ENCODE measurements at places on chromosomes 7 and 10.

- no peak for DNase-seq
These were observed 59.8 kb upstream of the GDF10 start for GRCh38 chr10:47240173-47240572.

DNA sequence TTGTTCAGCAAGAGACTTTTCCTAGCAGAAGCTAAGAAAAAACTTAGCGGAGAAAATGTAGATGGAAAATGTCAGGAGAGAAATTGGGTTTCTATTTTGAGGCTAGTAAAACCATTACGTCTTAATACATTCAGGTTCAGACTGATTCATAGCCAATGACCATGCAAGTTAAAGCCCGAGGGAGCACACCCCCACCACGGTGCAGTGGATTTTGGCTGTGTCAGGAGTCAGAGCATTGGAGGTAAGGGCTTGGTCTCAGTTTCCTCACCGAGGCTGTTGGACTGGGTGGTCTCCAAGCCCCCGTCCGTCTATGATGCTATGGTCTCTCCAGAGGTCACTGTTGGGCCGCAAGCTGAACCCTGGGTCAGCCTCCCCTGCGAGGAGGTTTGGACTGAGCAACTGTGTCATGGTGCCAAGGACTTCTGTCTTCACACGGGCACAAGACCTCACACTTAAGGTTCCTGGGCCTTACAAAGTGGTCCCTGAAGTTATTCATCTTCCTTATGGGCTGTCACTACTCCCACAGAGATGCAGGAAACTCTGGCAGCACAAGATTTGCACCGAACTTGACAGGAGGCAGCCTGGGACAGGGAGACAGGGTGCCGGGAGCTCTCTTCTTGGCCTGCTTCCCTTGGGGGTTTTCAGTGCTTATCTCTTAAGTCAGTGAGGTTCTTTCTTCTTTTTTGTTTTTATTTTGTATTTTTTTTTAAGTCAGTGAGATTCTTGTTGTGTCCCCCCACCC is 186.8 kb downstream of the PHTF2 start:
- DNase-seq, result no peak

DNA sequence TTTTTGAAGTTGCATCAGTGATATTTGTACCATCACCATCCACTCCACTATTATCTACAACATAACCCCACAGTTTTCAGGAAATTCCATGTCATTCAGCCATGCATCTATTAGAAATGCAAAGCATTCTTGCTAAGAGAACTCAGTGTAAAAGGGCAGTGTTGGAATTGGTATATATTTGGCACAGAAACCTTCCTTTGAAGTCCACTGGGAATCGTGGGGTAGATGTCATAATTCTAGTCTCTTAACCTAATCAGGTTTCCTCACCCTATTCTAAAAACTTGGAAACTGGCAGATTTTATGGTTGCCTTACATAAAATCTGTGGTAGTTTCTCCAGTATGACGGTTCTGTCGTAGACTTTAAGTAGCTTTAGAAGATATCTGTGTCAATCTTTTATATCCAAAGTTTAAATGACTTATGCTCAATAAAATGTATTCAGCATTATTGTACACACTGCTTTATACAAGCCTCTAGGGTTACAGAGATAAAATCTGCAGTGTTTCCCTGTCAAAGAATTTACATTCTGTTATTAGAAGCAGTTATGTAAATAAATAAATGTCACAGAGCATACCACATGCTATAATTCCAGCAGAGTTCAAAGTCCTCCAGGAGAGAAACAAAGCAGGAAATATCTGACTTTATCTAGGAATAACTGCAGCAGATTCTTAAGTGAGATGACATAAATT is 704.4 kb upstream of the CELF2 start:
- DNase-seq, result no peak

- no peak for DNase-seq
These were observed 27.1 kb downstream of the LMTK2 start for GRCh38 chr7:98133621-98134303.

DNA sequence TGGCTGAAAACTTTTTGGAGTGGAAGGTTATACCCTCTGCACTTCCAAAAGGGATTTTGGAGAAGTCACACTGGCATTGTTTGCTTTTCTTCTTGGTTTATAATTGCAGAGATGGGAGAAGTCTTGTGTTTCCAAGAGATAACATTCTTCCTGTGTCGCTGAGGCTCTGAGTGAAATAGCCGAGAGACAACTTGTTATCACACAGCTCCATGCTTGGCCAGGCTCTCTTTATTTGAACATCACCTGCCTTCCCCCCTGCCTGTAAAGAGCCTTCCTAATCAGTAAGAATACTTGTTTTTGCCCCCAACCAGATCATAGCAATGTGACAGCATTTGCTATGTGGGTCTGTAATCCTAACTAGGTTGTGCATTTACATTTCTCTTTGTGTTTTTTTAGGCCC is 270.7 kb downstream of the GALNT17 start:
- no peak for DNase-seq

- no peak for DNase-seq
These were observed 252.2 kb upstream of the YAE1 start for GRCh38 chr7:39313974-39314373.

- no peak for DNase-seq
These were observed 38.0 kb downstream of the R3HCC1L start for GRCh38 chr10:98172495-98172894.

- DNase-seq, result no peak
These were observed 427.0 kb downstream of the PHTF2 start for GRCh38 chr7:78225534-78225933.

DNA sequence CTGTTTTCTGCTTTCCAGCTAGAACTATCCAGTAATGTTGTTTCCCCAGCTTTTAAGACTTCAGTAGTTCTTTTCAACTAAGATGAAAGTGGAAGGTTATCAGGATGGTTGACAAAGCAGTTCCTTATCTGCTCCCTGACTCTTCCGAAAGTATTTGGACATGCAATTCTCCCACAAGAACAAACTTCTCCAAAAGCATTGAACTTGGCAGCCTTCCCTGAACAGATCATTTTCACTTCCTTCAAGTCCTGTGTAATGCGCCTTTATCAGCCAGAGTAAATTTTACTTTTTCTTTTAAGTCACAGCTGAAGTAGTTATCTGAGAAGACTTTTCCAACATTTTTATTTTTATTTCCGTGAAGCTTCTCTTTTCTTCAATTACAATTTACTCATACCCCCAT is 39.7 kb downstream of the CDC14C start:
- no peak for DNase-seq

- DNase-seq, result no peak
These were observed 88.9 kb upstream of the GTF2I start for GRCh38 chr7:74568658-74569057.

- no peak for DNase-seq
These were observed 972 bp upstream of the CXCL12 start for GRCh38 chr10:44385696-44386441.

GRCh38 chr7:29588900-29589696 is 25.5 kb downstream of the PRR15 start:
- peak; percentile 29 for DNase-seq

GRCh38 chr7:151178236-151178635 is 8.8 kb downstream of the ASB10 start:
- no peak for DNase-seq

GRCh38 chr10:133353202-133353959 is 4.4 kb downstream of the FUOM start:
- no peak for DNase-seq

- DNase-seq, result no peak
These were observed 90.7 kb downstream of the GNAI1 start for GRCh38 chr7:80225361-80225760.

- no peak for DNase-seq
These were observed 177.4 kb downstream of the CDCA7L start for GRCh38 chr7:21768279-21768678.

DNA sequence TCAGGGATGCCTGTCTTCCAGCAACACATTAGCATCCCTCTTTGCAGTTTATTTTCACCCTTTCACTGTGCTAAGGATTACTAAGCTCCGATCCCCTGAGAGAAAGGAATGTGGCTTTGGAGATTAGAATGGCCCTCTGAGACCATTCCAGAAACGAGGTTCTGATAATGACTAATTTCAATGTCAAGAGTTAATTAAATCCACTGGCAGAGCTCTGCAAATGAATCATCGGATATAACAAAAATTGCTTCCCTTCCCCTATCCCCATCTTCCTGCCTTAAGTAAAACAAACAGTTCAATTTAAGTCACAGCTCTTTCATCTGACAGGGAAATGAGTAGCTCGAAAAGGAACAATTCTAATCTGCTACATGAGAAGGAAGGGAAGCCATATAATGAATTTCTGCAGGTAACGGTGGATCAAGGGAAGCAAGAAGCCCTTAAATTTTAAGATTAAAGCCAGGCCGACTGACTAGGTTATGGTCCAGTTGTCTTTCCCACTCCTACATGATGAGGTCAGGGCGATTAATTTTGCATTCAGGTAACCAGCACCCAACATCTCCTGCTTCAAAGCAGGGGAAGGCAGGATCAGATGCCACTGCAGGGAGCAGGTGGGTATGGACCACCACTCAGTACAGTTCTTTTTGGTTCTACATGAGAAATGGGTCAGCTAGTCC is 50.5 kb downstream of the MALSU1 start:
- DNase-seq, result no peak

DNA sequence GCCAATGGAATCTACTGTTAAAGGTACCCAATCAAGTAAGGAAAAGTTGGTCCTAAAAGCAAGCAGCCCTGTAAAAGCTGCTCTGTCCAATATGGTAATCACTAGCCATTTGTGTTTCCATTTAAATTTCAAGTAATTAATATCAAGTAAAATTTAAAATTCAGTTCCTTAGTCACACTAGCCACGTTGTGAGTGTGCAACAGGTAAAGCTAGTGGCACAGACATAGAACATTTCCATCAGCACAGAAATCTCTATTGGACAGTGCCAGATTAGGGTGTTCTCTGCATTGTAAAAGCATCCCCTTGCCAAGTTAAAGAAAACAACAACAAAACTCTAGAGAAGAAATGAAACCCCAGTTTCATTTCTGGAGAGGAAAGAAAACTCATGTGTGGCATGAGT is 4.4 kb downstream of the CAV1 start:
- DNase-seq, result no peak

- no peak for DNase-seq
These were observed 151.5 kb downstream of the BUB3 start for GRCh38 chr10:123305671-123306070.

- DNase-seq, result no peak
These were observed 6.8 kb upstream of the VSIR start for GRCh38 chr10:71780156-71780555.

- DNase-seq, result no peak
These were observed 2.9 kb downstream of the TWIST1 start for GRCh38 chr7:19114551-19114855.

DNA sequence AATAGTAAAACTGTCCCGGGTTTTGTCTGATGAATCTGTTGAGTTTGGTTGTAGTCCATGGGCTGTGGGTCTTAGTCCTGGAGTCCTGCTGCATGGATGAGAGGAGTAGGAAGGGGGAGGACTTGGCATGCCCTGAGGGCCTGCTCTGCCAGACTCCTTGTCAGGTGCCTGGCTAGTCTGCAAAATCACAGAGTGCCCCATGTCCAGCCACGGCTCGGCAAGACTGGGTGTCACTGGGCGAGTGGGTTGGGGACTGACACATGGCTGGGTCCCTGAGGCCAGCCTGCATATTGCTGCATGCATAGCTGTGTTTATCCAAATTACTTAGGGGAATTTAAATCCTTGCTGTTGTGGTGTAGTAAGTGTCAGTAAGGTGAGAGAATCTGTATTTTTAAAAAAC is 9.7 kb downstream of the MINDY4 start:
- DNase-seq, result no peak

GRCh38 chr10:51108406-51108805 is 34.1 kb downstream of the PRKG1 start:
- no peak for DNase-seq

- no peak for DNase-seq
These were observed 99.1 kb downstream of the ANK3 start for GRCh38 chr10:60290558-60290957.

DNA sequence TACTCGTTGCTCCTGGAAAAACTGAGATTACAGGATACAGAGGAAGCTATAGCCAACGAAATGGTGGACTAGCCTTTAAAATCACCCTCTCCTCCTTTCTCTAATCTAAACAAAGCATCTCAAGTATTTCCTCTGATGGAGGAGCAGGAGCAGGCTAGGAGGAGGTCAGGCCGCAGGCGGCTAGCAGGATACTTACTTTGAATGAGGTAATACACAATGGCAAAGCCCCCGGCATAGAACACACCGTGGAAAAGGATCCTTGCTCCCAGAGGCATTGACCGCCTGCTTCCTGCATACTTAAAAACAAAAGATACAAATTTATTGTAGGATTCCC is 64.4 kb downstream of the STK17A start:
- DNase-seq, result no peak

DNA sequence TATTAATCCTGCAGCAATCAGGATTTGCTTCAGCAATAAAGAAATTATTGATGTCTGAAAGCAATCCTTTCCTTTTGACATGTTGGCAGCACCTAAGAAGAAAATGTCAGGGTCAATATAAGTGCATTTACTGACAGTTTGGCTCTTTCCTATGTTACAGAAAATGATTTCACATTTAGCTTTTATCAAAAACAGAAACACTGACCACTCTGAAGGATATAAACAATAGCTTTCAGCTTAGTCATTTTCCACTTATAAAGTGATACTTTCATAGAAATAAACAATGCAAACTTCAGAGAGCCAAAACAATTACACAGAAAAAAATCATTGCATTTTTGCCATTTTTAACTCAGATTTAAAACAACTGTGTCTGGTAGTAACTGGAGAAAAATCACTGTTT is 325.6 kb upstream of the KAT6B start:
- DNase-seq, result no peak

- no peak for DNase-seq
These were observed 741.7 kb upstream of the GALNT17 start for GRCh38 chr7:70390251-70390650.

DNA sequence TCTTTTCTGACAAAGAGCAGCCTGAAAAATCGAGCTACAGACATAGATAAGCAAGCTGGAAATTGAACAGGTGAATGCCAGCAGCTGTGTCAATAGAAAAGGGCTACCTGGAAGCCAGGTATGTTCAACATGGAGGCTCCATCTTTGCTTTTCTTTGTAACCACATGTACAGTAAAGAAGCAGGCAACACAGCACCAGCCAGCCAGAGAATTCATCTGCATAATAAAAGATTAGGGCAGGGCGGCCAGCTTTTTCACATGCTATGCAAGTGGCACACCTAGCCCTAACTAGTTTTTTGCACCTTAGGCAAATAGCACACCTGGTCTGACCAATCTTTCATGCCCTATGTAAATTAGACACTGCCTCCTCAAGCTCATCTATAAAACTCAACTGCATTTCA is 25.7 kb downstream of the COG5 start:
- no peak for DNase-seq

DNA sequence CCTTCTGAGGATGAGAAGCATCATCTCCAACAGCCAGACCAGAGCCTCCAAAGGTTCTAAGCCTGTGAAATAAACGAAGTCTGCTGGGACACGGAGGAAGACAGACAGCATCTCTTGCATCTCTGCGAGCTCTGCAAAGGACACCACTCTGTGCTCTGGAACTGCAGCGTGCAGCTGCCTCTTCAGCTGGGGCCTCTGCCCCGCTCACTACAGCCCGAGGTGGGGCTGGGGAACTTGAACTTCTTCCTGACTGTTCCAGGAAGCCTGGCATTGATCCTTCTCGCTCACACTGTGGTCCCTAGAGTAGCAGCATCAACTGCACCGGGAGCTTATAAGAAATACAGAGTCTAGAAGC is 163.3 kb downstream of the USP6NL start:
- no peak for DNase-seq
